ENCODE measurements at places on chromosomes 7 and 10.
A peak's percentile ranks its signal among the peaks of the same experiment; 100 is the strongest.

DNA sequence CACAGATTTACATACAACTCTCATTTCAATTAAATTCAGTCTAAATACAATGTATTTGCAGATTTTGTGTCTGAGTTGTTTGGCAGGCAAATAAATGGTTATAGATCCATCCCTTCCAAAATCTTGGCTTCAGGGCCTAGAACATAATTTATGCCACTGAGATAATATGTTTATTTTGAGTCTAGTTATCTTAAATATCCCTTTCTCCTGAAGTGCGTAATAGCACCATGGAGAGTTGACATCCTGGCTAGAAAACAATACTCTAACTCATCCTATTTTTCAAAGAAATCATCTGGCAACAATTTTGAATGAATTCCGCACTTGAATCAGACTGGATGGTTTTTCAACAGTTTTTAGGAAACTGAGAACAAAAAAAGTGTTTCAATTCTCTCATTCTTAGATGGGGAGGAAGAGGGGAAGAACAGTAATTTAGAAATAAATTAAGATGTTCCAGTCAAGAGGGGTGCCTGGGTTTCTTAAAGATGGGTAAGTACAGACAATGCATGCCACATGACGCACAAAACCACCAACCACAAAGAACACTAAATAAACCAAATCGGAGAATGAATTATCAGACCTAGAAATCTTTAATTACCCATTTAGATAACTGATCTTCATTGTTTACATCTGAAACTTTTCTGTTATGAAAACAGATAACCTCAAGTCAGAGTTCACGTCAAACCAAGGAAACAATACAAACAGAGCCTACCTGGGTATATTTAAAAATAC, 228.7 kb upstream of the PTN start:
- DNase-seq: no peak

DNA sequence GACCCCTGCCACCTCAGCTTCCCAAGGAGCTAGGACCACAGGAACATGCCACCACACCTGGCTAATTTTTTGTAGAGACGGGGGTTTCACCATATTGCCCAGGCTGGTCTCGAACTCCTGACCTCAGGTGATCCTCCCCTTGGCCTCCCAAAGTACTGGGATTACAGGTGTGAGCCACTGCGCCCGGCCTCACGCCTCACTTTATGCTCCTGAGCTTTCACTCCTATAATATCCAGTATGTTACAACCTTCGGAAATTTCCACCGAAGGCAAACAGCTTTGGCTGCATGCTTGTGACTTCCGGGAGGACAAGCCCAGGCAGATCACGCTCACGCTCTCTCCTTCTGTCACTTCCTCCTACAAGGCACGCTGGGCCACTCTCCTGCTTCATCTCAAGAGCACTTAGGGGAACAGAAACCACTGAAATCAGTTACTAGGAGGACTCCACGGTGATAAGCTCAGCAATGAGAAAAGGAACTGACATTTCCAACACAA, 4.4 kb upstream of the MAD1L1 start:
- no peak for DNase-seq

DNA sequence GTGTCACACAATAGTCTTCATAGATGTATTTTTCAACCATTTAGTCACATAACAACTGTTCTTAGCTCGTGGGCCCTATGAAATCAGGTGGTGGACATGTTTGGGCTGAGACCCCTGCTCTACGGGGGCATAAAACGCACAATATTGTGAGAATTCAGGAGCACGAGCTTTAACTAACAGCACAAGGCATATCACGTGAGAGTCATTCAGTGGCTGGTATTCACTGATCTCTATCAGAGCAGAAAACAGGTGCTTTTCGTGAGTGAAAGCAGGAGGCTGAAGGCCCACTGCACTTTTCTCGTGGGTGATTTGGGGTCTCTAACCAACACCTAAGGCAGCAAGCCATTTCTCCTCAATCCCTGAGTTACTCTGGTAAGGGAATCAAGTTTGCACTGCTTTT, 42.8 kb upstream of the GRB10 start:
- no peak for DNase-seq

GRCh38 chr10:1104971-1105370, 48.8 kb downstream of the WDR37 start:
- DNase-seq: no peak

GRCh38 chr7:158364451-158364850, 223.2 kb downstream of the PTPRN2 start:
- DNase-seq: no peak

DNA sequence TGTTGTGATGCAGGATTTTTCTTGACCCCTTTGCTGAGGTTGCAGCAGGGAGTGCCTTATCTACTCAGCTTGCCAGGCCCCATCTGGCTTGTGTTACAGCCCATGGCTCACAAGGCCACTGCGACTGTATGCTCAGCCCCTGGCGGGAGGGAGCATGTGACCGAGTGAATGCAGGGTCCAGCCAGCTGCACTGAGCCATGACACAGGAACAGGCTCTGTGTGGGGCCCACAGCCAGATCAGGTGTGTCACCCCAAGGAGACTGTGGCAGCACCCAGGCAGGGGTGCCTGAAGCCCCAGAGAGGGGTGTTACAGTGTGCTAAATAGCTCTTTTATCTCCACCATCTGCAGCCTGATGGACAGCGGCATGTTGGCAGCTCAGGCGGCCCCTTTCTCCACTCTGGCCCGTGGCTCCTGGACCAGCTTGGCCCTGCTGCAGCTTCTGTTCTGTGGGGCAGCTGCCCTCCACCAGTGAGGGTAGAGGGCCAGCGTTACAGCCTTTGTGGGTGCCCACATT, 2.6 kb upstream of the PCBD1 start:
- DNase-seq: no peak

DNA sequence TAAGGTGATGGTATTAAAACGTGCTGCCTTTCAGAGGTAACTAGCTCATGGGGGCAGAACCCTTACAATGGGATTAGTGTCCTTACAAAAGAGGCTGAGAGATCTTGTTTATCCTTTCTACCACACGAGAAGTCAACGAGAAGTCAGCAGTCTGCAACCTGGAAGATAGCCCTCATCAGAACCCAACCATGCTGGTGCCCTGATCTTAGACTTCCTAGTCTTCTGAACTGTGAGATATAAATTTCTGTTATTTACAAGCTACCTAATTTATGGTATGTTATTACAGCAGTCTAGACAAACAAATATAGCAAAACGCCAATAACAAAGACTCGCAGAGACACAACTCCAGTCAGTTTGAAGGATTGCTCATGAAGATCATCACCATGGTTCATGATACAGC, 157.5 kb upstream of the TMEM106B start:
- no peak for DNase-seq

DNA sequence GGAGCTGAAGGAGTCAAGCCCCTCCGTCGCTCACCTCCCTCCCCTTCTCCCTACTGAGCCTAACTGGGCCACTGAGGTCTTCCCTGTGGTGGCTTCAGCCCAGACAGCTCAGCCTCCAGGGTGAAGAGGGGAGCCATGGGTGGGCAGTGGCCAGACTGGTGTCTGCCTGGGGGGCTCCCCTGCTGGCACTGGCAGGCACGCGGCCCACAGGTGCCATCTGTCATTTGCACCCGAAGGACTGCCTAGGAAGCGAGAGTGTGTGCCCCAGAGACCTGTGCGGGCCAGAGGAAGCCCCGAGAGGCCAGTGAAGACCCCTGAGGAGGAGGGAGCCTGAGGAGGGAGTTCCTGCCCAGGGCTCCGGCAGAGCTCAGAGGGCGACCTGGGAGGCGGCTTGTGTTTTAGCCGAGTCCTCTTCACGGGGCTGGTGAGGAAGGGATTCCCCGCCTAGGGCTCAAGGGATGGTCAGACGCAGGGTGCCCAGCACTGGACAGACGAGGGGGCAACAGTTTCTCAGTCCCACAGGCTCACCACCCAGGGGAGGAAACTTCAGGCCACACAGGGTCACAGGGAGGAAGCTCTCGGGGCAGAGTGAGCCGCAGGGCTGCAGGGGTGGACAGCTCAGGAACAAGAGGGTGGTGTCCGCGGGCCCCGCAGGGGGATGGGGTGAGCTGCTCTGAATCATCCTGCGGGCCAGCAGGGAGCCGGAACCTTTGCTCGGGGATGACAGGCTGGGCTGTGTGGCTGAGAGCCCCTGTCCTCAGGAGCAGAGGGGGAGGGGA, 76.2 kb upstream of the PPP2R2D start:
- no peak for DNase-seq

GRCh38 chr10:84783386-84783785, 455.0 kb downstream of the CCSER2 start:
- peak; percentile 25 for DNase-seq

DNA sequence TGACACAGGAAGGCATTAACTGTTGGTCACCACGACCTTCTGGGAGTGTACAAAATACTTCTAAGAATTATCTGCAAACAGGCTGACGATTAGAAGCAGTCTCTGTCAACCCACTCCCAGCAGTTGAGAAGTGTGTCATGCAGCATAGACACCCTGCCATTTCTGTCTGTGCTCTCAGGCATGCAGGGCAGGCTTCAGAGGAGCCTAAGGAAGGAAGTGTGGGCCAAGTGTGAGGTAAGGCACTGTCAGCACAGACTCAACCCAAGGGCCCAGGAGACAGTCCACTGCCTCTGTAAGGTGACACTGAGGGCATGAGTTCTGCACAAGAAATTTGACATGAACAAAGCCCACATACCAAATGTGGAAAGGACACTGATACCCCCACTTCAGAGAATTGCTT, 109.0 kb upstream of the VIPR2 start:
- DNase-seq: no peak

DNA sequence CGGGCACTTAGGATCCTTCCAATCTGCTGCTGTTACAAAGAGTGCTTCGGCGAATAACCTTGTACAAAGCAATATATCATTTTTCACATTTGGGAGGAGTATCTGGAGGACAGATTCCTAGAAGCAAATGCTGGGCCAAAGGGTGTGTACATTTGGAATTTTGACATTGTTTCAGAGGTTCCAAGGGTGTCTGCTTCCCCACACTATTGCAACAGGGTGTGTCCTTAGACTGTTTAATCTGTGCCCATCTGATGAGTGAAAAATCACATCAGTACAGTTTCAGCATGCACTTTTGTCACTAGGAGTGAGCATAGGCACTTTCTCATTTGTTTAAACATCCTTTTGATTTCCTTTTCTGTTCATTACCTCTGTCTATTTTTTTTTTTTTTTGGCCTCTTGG, 8.6 kb upstream of the ELFN1 start:
- DNase-seq: no peak

DNA sequence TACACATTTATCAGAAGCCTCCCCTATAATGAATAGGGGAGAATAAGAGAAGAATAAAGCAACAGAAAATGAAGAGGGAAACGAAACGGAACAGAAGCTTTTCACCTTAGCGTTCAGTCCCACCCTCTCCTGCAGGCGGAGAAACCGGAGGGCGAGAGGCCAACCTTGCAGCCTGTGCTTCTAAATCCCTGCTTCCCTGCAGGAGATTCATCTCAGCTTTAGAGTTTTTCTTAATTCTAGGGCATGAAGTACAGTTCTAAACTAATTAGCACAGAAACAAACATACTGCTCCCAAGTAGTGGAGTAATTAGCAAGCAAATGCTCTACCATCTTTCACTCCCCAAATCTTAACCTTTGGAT, 107.2 kb downstream of the CUBN start:
- DNase-seq: no peak

DNA sequence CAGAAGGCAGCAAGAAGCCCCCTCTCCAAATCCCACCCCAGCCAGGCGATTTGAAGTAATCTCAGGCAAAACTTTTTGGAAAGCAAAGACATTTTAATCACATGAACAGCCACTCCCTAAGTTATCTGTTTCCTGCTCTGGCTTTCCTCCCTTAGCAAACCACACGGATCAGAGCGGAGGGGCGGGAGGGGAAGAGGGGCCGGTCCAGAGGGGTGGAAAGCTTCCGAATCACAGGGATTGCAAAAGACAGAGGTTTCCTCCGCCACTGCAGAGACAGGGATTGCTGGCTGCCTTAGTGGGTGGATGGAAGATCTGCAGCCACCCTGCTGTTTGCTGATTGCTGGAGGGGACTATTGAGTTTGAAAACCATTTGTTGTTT, 41.2 kb downstream of the ZCCHC24 start:
- no peak for DNase-seq

GRCh38 chr7:50449881-50450589, at the start of gene FIGNL1:
Gene FIGNL1 (minus strand): TSS chr7:50450350. CDS start chr7:50447287, 3,063 bp downstream.
- peak; percentile 90 for DNase-seq

- no peak for DNase-seq
Observed at GRCh38 chr7:79421751-79422150, 31.7 kb downstream of the MAGI2 start.

- DNase-seq: no peak
Observed at GRCh38 chr10:24726626-24727025, 2.9 kb upstream of the ARHGAP21 start.

DNA sequence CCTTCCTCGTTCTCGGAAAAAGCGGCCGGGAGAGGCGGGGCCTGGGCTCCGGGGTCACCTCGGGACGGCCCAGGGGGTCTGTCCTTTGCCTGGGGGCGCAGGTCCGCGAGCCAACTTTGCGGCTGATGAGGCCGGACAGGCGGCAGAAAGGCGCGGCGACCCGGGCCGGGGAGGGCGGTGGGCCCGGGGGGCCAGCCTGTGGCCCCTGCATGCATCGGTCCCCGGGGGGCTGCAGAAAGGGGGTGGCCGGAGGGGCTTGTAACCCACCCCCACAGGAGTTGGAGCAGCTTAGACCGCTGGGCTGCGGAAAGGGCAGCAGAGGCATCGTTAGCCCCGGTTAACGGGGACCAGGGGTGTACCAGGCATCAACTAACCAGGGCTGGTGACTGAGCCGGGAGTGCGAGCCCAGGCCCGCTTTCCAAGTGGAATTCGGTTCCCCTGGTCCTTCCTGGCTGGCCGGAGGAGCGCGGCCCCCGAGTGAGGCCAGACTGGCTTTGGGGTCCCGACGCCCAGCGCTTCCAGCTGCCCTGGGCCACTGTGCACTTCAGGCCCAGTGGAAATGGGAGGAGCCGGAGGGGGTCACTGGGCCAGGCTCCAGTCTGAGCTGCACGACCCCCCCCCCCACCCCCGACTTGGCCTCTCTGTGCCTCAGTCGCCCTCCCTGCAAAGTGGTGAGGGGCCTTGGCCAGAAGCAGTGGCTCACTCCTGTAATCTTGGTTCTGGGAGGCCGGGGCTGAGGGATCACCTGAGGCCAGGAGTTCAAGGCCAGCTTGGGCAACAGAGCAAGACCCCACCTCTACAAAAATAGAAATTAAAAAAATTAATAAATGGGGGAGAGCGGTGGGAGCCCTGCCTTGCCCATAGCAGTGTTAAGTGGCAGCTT, 919 bp downstream of the SLC29A4 start:
- no peak for DNase-seq

- DNase-seq: no peak
Observed at GRCh38 chr7:47685712-47686376, 103.9 kb upstream of the TNS3 start.

GRCh38 chr7:8149222-8149621, 112.7 kb downstream of the ICA1 start:
- DNase-seq: no peak

- no peak for DNase-seq
Observed at GRCh38 chr7:82964150-82964882, 198.4 kb downstream of the PCLO start.

- DNase-seq: no peak
Observed at GRCh38 chr7:33677556-33677955, 227.8 kb upstream of the BMPER start.

DNA sequence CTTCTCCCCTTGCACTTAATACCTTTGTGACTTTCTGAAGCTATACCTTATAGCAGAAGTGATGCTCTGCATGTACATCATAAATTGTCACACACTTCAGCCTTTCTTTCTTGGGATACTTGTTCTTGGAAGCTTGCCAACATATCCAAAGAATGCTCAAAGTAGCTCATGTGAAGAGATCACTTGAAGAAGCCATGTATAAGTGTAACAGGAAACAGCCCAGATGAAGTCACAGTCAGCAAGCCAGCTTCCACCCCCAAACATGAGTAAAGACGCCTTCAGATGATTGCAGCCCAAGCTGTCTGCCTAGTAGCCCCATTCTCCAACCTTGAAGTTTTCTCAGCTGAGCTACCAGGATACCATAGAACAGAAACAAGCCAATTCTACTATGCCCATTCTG, 50.9 kb downstream of the DGKB start:
- no peak for DNase-seq
